ENCODE measurements at places on chromosomes 5 and 9.

DNA sequence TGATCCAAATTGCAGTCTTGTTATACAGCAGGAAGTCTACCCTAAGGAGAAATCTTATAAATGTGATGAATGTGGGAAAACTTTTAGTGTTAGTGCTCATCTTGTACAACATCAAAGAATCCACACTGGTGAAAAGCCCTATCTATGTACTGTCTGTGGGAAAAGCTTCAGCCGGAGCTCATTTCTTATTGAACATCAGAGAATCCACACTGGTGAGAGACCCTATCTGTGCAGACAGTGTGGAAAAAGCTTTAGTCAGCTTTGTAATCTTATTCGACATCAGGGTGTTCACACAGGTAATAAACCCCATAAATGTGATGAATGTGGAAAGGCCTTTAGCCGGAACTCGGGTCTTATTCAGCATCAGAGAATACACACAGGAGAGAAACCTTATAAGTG, 10.4 kb downstream of the ZNF189 start:
- no peak for DNase-seq

- DNase-seq = no peak
Measured at GRCh38 chr9:38006163-38006562, 62.9 kb downstream of the SHB start.

DNA sequence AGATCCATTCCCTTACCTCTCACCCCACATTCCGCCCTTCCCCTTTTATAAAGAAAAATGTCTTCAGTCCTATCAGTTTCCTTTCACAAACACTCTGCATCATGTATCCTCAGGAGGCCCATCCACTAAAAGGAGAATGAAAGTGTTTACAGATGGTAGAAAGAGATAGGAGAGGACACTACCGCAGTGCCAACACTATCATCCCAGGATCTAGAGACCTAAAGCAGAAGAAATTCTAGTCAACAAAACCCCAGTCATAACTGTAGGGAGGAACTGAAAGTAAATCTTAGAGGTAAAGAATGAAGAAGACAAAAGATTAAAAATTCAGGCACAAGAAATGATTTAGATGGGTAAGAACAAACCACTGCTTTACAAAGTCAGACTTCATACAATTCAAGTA, 114.1 kb downstream of the MLLT3 start:
- DNase-seq = no peak

DNA sequence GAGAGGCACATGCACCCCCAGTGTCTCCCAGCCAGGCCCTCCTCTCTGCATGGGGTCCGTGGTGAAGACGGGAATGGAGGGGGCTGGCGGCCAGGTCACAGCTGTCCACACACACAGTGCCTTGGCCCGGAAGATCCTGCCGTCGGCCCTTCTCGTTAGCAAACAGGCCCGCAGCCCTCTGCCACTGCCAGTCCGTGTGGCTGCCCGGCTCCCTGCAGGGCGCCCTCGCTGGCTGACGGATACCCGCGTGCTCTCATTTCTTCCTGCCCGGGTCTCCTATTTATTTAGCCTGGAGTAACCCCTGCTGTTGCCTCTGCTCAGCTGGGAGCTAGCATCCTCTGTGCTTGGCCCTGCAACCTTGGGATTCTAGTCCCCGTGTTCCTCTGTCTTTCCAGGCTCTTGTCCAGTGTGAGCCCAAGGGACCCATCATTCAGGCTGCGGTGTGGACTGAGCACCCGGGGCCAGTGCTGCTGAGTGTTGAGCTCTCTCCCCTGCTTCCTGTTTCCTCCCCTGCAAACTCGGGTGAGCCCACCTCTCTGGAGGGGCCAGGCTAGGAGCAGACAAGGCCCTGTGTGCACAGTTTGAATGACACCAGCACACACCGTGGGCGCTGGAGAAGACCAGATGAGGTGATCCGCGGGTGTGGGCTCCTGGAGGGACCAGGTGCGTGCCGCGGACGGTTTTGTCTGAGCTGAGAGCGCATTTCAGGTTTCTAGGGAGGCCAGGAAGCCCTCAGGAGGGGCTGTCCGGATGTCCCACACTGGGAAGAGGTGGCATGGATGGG, 14.6 kb upstream of the RNU6ATAC start:
- DNase-seq = no peak
